Stimulated activated CD4-positive, alpha-beta T cell treated with anti-CD3 and anti-CD28 coated beads, Interleukin-1b, Interleukin-23, amount 100 ng/mL, for 48 hours (primary cell): ENCODE measurements at places on chromosomes 16 and 17.

- DNase-seq, result no peak
Observed at GRCh38 chr17:14919094-14919493, 346.0 kb downstream of the PMP22 start.

GRCh38 chr16:81429045-81429521 lies 15.5 kb upstream of the CMIP start:
- DNase-seq, result no peak

DNA sequence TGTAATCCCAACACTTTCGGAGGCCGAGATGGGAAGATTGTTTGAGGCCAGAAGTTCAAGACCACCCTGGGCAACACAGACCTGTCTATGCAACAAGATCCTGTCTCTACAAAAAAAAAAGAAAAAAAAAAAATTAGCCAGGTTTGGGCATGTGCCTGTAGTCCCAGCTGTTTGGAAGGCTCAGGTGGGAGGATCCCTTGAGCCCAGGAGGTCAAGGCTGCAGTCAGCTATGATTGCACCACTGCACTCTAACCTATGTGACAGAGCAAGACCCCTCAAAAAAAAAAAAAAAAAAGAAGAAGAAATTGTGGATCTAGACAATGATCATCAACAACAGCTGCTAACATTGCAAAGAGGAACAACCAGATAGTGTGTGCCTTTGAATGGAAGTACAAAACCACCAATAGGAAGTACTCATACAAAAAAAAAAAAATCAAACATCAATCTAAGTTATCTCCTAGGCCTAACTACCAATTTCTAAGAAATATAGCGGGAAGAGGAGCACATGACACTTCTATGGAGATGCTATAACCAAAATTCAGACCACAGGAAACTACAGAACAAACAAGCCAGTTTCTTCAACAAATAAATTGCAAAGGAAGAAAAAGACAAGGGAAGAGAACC lies 258.7 kb downstream of the MRTFB start:
- no peak for DNase-seq

DNA sequence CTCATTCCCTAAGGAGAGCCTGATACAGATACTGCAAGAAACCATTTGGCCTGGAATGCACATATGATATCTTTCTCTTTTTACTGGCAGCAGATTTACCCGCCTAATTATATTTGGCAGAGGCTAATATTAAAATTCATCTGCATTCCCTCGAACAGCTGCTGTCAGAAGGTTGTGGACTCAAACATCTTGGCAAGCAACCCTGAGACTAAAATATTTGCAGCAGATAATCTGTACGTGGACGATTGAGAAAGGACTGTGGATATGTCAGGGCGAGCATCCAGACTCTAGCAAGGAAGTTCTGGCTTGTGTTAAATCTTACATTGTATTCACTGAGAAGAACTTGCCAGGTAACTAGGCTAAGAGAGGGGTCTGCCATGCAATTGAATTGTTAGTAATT lies 65.2 kb downstream of the SNX20 start:
- no peak for DNase-seq

DNA sequence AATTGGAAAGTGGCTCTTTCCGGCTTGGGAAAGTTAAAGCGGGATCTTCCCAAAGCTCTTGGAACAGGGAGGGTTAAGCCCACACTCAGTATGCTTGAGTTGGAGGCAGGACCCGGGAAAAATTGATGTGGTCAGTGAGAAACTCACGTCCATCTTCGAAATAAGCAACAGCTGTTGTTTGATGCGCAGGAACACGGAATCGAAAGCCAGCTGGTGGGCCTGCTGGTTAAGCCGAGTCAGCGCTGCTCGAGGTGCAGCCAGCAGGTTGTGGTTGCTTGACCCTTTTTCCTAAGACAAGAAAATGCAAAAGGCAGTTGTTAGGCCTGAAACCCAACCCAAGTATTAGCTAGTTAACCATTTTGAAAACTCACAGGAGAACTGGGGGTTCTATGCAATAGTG lies 49.4 kb downstream of the COG7 start:
- no peak for DNase-seq

- DNase-seq, result no peak
Observed at GRCh38 chr16:16015849-16016248, 66.4 kb downstream of the ABCC1 start.

GRCh38 chr17:57603978-57604377 lies 141.1 kb downstream of the CCDC182 start:
- DNase-seq, result peak; percentile 76

DNA sequence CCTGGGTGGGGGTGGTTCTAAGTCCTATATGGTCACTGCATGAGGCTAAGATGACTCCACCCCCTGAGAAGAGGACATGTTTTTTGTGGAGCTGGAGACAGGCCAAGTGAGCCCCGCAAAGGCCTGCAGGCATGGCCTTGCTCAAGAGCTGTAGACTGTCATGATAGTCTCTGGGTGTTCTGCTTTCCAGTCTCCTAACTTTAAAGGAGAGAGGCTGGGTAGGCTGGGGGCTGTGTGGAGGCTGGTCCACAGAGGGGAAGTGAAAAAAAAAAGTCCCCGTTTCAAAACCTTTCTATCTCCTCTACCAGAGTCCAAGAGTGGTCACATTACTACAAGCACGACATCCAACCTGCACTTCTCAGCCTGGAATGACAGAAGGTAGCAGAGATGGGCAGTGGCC lies 27.1 kb downstream of the CDRT4 start:
- DNase-seq, result no peak

- peak; percentile 90 for DNase-seq
Observed at GRCh38 chr16:525520-526180, 1.9 kb upstream of the CAPN15 start.

- DNase-seq, result no peak
Observed at GRCh38 chr17:78944956-78945355, 19.8 kb upstream of the TIMP2 start.

DNA sequence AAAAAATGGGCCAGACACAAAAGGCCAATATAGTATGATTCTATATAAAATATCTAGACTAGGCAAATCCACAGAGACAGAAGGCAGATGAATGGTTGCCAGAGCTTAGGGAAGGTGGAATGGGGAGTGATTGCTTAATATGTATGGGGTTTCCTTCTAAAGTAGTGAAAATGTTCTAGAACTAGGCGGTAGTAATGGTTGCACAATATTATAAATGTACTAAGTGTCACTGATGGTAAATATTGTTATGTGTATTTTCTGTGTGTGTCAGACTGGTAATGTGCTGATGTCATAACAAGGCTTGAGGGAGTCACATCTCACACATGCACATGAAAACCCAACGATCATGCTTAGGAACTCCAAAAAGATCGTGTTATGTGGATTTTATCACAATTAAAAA lies 106.9 kb upstream of the SIAH1 start:
- no peak for DNase-seq

- no peak for DNase-seq
Observed at GRCh38 chr17:21528031-21528695, 152.0 kb downstream of the KCNJ12 start.

GRCh38 chr17:30318155-30318554 lies 15.7 kb downstream of the TMIGD1 start:
- DNase-seq, result no peak

DNA sequence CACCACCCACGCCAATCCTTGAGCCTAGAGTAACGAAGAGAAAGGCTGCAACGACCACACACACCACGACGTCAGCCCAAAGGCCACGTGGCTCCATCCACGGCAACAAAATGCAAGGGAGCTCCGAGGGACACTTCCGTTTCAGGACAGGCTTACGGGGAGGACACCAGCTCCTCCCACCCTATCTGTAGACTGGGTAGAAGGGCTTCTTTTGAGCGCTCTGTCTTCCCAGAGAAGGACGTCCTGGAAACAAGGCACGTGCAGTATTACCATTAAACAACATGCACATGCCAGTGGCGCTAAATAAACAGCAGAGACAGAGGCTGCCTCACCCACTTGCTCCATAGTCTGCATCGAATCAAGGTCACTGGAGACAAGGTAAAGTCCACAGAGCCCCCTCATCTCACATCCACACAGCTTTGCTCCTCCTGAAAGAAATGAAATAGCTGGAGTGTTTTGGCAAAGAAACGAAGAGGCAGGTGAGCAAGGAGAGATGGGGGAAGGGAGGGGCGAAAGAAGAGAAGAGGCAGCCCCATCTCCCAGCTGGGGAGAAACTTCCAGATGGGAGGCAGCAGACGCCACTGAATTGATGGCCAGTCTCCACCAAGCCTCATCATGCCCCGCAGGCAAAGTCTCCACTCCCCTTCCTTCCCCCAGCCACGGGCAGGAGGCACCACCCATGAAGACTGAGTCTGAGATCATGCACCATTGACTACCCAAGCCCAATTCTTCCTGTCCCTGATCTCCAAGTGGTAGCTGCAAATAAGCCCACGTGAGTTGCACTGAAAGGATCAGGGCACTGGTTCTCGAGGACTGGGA lies 24.0 kb downstream of the ZFHX3 start:
- DNase-seq, result no peak

- no peak for DNase-seq
Observed at GRCh38 chr17:37413875-37414519, 7.3 kb downstream of the TADA2A start.

GRCh38 chr17:6755281-6755680 lies 565 bp upstream of the XAF1 start:
- DNase-seq, result no peak

- no peak for DNase-seq
Observed at GRCh38 chr17:72416054-72416675, 295.3 kb downstream of the SOX9 start.

DNA sequence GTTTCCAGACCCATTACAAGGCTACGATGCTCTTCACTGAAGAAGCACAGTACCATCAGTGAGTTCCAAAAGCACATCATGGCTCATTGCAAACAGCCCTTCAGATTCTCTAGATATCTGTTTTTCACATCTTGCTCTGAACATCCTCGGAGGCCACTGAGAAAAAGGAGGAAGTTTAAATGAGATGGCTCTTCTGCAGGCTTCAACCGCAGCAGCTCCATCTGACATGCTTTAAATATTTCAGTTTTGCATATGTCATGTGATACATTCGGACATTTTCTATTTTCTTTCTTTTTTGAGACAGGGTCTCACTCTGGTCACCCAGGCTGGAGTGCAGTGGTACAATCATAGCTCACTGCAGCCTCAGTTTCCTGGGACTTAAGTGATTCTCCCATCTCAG lies 396.8 kb downstream of the NPIPA8 start:
- no peak for DNase-seq

DNA sequence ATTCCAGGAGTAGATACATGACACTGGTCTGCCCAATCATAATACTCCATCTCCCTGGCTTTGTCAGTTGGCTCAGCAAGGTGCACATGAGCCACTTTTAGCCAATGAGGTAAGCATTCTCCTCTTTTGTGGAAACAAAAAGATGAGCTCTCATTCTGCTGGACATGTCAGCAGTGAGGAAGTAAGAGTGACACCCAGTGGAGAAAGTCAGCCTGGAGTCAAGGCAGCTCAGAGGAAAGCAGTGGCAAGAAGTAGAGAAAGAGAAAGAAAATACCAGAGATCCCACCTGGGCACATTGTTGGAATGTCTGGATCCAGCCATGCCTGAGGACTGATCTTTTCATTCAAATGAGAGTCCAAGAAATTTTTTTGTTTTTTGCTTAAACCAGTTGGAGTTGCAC lies 496.9 kb upstream of the C16orf82 start:
- DNase-seq, result peak; percentile 4

GRCh38 chr17:81035521-81036196 lies 708 bp downstream of the BAIAP2 start:
- DNase-seq, result no peak

DNA sequence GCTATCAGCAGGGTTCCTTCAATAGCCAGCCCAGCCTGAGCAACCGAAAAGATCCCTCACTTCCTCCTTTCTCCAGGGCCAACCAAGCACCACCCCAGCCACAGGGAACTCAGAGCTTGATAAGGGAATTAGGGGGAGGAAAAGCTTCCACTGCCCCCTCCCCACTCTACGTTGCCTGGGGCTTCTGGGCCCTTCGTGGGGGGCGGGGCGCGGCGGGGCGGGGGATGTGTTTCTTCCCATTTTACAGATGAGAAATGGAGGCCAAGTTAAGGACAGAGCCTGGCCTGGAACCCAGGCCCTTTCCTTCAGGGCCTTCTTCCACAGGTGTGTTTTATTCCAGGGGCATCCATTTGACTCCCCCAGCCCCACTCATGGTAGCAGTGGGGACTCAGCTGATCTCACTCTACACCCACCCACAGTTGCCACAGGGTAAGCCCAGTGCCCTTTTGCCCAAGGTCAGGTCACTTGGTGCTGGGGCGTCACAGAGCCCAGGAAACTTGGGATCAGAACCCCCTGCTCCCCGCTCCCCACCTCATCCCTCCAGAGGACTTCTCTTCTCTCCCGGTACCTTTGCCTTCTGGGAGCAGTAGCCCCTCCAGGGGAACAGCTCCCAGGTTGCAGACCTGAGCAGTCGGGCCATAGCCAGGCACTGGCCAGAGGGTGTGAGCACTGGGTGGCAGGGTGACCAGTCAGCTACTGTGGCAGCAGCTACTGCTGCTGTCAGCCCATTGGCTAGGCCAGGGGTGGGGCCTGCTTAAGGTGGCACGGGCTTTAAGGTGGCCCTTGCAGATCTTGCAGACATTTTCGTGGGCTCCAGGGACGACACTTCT lies at the start of gene LDHD:
Gene LDHD (minus strand): TSS at position 700 of the 830 bp plus-strand sequence. CDS start 60 bp downstream, at position 640.
- no peak for DNase-seq

GRCh38 chr16:15907863-15908478 lies 19.6 kb upstream of the CEP20 start:
- peak; percentile 61 for DNase-seq

DNA sequence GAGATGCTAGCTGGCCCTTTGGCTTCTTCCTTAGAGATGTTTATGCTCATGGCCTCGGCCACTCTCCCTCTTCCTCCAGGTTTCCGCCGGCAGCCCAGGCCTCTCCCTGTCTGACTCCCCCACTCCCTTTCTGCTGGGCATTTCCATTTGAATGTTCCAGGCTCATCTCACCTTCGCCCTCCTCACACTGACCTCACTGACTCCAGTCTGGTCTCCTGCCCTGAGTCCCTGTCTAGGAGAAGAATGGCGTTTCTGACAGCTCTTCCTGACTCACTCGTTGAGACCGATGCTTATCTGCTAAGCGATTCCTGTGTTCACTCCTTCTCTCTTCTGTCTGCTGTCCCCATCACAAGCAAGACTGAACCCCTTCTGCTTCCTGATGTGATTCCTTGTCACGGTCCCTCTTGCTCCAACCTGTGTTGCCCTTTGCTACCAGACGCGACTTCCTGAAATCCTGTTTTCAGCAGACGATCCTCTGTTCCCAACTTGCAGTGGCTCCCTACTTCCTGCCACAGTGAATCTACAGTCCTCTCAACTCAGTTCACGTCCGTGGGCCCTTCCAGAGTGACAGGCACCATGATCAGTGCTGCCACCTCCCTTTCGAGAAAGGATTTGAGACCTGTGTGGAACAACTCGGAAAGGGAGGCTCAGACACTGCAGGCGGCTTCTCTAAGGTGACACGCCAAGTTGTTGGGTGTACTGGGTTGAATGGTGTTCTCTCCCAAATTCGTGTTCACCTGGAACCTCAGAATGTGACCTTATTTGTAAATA lies 176.4 kb downstream of the MSI2 start:
- DNase-seq, result no peak

DNA sequence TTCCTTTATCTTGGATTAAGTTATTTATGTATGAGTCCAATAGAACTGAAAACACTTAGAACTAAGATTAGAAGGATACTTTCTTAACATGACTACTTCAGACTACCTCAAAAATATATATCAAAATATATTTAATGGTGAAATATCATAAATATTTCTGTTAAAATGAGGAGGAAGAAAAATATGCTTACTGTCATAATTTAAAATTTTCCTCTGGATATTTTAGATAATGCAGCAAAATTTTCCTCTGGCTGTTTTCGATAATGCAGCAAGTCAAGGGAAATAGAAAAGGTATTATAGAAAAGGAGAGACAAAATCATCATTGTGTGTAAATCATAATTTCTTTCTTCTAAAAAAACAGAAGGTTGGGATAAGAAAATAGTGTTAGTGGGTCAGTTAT lies 263.3 kb downstream of the HS3ST3A1 start:
- no peak for DNase-seq
